ENCODE measurements at places on chromosomes 6 and 20. TPM values are rescaled to one million over a fixed set of nuclear protein-coding genes. Genes with fewer than 3 reads are reported as not detected.

DNA sequence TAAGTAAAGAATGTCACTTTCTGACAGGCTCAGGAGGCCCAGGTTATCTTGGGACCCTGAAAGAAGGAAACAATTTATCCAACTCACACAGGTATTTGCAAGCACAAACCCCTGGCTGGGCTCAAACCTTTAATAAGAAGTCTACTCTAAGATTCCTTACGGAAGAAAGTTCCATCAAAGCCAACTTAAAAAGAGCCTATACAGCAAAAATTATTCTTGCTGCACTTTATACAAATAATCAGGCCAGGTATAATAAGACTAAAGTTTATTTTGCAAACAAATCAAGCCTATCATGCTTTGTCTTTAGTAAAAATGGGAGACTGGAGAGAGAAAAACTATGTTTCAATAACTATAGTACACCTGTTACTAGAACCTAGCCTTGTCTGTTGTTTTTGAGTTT lies 102.1 kb downstream of the DTNBP1 start:
- no peak for DNase-seq

STMN3 gene
- total RNA-seq: 1.7 TPM

- DNase-seq: no peak
Measured at GRCh38 chr20:53468587-53468986, 125.1 kb downstream of the ZNF217 start.

DNA sequence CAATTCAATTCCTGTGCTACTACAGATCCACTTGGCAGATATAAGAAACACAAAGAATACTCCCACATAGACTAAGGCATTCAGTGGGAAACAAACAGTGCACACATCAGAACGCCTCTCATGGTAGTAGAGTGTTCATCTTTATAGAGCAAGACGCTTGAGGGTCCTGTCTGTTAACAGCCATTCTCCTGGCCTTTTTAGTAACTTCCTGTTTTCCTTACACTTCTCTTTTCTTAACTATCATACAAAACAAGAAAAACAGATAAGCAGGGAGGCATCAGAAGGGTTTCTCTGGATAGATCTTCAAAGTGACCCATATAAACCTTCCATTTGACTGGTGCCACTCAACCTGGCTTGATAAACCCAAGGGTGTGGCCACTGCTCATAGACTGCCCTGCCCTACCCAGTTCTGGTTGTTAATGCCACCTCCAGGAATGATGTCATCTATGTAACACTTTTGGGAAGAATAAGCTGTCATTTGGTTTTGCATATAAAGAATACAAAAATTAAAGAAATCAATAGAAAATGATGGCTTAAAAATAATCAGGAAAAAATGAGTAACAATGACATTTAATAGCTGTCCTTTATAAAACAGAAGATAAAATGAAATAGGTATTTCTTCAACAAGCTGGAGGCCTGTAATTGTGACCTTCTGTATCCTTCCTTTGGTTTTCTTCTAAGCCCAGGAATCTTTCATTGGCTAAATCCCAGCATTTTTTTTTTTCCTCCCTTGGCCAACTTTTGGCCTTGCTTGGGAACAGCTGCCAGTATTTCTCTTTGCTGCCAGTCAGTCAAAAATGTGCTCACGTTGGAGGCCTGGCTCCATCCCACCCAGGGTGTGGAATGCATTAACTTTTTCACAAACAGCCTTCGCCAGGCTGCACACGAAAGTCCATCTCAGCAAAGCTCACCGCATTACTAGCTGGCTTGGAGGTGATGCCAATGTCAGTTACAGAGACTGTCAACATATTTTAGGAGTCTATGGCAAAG lies 103.5 kb downstream of the GJA10 start:
- no peak for DNase-seq

- no peak for DNase-seq
Measured at GRCh38 chr20:17227219-17227575, 357 bp downstream of the PCSK2 start.

- no peak for DNase-seq
Measured at GRCh38 chr6:33710296-33711121, 991 bp downstream of the UQCC2 start.

FAM210B gene
- total RNA-seq: 44.5 TPM

- no peak for DNase-seq
Measured at GRCh38 chr6:43119482-43119881, 43.4 kb downstream of the PTK7 start.

- DNase-seq: no peak
Measured at GRCh38 chr6:43803055-43803782, 33.2 kb downstream of the VEGFA start.

PPARD gene
- 29.2 TPM for total RNA-seq
